ENCODE measurements at places on chromosomes 13 and 19.

DNA sequence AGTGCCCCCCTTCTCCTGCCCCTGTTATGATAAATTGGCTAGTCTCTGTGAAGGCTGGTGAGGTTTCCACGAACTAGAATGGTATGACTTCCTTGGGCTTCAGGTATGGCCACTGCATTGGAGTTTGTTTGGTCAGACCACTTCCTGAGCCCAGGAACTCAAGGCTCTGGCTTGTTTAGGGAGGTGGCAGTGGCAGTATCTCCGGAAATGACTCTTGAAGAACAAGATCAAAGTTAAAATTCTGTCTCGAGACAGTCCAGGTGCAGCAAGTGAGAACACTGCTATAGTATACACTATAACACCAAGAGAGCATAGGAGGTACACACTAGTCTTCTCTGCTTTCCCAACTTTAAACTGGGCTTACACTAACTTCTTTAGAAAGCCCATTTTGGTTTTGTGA lies 309.1 kb downstream of the KLF12 start:
- DNase-seq = no peak

DNA sequence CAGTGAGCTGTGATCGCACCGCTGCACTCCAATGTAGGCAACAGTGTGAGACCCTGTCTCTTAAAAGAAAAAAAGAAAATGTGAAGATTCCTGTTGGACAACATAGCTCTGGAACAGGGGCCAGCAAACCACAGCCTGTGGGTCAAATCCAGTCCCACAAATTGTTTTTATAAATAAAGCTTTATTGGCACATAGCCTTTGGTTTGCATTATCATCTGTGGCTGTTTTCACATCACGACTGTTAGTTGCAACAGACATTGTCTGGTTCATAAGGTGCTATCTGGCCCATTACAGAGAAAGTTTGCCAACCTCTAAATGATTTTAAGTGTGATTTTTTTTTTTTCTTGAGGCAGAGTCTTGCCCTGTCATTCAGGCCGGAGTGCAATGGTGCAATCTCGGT lies 49.4 kb upstream of the USE1 start:
- DNase-seq = no peak

DNA sequence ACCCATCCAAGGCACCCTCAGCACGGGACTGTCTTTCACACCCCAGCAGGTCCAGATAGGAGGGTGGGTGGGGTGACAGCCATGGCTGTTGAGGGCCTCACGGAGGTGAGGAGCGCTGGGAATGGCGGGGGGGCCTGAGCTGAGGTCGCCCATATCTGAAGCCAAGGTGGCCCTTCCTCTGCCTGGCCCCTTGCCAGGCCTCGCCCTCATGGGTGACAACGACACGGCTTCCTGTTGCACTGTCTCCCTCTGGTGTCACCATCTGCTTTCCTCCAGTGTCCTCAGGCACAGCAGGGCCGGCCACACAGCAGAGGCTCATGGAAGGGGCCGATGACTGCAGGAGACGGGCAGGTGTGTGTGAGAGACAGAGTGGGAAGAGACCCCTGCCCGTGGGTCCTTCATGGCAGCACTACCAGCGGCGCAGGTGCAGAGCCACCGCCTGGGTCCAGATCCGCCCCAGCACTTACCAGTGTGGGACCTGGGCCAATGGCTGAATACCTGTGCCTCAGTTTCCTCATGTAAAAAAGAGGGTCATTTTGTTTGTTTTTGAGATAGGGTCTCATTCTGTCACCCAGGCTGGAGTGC lies 8.1 kb upstream of the NKPD1 start:
- DNase-seq = no peak

GRCh38 chr19:29687244-29687896 lies 22.1 kb downstream of the PLEKHF1 start:
- DNase-seq = peak; percentile 98

GRCh38 chr13:107271227-107271626 lies 703.3 kb upstream of the ARGLU1 start:
- peak; percentile 41 for DNase-seq

GRCh38 chr13:49371943-49372613 lies 71.8 kb downstream of the CAB39L start:
- DNase-seq = no peak

DNA sequence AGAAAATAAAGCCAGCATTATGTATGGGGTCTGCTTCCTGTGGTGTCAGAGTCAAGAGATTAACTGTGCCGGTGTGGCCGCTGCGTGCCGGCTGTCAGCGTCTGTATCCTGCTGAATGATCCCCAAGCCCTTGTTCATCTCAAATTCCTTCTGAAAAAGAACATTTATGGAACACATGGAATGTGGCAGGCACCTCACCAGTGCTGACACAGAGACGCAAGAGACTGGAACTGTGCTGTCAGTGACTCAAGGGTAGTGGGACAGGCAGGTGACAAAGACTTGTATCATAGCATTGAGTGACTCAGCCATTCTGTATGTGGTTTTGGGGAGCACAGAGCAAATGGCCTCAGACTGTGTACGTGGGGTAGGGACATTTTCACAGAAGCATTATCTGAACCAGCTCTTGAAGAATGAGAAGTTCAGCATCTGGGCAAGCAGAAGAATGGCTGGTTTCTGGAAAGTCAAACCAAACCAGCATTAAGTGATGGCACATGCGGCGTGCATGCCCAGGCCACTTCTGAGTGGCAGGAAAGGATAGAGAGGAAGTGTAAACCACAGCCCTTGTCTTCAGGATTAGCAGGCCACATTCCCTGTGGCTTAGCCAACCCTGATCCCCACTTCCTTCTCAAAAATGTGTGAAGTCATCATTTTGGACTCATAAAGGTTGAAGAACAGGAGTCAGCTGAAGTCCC lies 54.0 kb upstream of the IRS2 start:
- peak; percentile 54 for DNase-seq

GRCh38 chr13:67416047-67416925 lies 186.2 kb upstream of the PCDH9 start:
- DNase-seq = peak; percentile 31

- no peak for DNase-seq
These were observed 280.8 kb downstream of the DCT start for GRCh38 chr13:94198681-94199080.

DNA sequence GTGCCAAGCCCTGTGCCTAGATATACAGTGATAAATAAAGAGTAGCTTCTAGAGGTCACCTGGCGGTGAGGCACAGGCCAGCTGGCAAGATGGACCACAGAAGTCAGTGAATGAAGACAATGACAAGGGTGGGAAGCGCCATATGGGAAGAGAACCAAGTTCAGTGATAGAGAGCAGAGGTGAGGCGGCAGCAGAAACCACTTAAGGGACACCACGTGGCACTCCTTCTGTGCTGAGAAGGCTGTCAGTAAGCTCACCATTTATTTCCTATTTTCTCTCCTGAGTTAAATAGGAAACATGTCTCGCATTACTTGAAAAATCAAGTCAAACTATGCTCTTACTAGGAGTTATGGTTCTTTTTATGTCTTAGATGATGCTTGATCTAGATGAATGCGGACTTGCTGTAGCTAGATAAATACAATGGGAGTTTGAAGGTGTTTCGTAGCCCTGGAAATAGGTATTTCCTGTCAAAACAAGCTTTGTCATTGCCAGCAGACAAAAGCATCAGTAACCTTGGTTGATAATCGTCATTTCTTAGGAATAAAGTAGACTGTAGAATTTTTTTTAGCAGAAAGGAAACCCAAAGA lies 17.8 kb downstream of the ALOX5AP start:
- no peak for DNase-seq

GRCh38 chr19:10262771-10263170 lies 8.1 kb upstream of the ICAM1 start:
- no peak for DNase-seq

DNA sequence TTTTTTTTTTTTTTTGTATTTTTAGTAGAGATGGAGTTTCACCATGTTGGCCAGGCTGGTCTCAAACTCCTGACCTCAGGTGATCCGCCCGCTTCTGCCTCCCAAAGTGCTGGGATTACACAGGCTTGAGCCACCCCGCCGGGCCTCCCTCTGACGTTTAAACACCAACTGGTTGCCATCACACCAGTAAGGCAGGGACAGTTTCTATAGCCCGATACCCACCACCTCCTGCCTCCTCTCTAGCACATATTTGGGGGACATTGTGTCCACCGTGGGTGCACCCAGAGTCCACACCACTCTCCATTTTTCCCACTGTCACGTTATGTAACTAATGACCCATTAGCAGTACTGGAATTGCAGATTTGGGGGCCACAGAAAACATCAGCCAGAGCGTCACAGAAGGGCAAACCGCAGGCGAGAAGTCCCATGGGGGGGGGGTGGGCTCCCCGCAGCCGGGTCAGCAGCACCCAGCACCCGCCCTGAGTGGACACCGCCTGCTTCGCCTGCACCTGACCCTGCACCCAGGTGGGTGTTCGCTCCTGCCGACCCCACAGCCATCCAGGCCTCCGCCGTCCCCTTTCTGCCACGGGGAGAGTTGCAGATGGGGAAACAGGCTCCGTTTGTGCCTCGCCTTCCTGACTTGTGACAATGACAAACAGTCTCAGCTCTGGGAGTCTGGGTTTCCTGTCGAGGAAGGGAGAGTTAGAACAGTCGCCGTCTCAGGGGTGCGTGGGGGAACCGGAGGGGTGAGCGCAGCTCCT lies 3.6 kb downstream of the ONECUT3 start:
- no peak for DNase-seq

- no peak for DNase-seq
These were observed 67.7 kb upstream of the SERP2 start for GRCh38 chr13:44305917-44306370.

DNA sequence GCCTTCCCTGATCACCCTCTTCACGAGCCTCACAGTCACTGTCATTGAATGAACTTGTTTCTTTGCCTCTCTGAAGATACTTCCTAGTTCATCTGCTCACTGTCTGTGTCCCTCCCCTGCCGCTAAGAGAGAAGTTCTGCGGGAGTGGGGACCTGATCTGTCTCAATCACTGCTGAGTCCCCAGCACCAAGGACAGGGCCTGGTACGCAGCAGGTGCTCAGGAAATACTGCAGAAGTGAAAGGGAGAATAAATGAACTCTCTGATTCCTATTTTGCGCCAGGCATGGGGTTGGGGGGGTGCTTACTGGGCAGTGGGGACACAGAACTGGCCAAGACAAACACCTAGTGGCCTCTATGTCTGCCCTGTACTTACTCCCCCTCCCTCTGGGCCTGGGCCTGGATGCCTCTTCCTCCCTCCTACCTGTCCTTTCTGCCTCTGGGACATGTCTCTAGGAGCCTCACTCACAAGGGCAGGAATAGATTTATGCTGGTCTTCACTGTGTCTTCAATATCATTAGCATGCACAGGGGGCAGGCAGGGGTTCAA lies 17.5 kb downstream of the FCGBP start:
- no peak for DNase-seq

DNA sequence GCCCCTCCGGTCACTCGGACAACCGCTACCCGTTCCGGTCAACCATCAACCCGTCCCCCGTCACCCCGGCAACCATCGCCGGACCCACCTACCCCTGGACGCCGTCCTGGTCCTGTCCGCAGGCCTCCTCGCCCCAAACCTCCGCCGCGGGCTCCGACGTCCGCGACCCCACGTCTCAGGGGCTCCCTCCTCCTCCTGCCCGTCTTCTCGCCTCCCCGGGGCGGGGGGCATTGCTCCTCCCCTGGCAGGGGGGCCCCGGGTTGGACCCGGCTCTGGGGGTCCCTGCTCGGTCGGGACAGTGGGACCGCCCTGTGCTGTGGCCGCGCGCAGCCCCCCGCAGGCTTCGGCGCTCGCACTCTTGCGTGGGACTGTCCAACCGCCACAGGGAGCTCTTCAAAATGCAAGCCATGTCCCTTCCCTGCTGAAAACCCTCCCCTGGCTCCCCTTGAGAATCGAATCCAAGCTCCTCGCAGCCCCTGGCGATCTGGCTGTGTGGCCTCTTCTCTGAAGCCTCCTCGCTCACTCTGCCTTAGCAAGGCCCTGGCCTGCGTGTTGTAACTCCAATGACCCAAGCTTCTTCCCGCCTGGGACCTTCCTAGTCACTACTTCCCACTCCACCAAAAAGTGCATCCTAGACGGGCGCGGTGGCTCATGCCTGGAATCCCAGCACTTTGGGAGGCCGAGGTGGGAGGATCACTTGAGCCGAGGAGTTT lies 8.4 kb downstream of the EPHX3 start:
- peak; percentile 41 for DNase-seq

DNA sequence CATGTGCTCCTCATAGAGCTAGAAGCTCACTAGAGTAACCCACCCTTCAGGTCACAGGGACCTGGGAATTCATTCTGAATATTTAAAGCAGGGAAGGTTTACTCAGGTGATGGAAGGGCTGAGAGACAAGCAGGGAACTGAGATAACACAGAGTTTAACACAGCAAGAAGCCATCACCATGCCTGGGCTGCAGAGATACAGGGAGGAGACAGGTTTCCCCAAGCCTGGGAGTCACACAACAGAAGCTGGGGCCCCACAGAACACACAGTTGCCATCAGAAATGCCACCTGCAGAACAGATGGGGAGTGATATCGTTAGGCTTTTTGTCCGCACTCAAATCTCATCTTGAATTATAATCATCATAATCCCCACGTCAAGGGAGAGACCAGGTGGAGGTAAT lies 7.9 kb upstream of the CYSLTR2 start:
- no peak for DNase-seq

DNA sequence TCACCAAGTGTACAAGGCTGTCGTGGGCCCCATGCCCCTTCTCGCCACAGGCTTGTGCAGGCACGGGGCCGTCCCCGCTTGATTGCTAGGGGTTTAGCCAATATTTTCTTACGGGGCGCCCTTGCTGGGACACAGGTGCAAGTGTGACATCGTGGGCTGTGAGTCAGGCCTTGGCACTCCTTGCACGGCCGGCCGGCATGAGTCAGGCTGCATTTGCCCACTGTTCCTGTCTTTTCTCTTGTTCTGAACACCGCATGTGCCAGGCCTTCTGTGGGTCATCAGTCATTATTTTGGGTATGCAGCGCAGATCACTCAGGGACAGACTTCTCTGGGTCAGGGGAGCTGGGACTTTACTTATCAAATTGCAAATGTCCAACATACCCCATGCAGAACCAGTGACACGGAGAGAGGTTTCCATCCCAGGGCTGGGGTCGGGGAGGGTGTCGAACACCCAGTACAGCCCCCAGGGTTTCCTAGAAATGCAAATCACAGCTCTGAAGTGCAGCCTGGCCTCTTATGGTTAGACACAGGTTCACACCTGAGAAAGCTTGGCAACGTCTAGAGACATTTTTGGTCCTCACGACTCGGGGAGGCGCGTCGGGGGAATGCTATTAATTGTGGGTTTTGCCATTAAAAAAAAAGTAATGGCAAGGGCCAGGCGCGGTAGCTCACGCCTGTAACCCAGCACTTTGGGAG lies 22.5 kb upstream of the KLF2 start:
- no peak for DNase-seq

- DNase-seq = no peak
These were observed 9.4 kb downstream of the BCL3 start for GRCh38 chr19:44757735-44758505.

DNA sequence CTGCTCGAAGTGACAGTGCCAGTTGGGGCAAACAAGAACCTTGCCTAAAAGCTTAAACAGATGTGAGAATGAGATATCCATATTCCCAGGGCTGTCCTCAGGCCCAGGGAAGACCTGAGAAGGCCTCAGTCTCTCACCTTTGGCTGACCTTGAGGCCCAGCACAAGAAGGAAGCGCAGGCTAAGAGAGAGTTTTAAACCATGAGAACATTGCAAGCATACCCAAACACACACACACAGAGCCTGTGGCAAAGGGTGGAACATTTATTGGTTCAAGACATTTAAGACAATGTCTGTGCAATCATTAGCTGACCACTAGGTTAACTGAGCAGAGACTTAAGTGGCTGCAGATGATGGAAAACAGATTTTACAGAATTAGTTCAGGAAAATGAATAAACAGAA lies 248.2 kb downstream of the NBEA start:
- peak; percentile 77 for DNase-seq

- DNase-seq = no peak
These were observed 13.8 kb downstream of the BIVM start for GRCh38 chr13:102812611-102813287.
